ENCODE measurements at places on chromosomes 2 and 18.

DNA sequence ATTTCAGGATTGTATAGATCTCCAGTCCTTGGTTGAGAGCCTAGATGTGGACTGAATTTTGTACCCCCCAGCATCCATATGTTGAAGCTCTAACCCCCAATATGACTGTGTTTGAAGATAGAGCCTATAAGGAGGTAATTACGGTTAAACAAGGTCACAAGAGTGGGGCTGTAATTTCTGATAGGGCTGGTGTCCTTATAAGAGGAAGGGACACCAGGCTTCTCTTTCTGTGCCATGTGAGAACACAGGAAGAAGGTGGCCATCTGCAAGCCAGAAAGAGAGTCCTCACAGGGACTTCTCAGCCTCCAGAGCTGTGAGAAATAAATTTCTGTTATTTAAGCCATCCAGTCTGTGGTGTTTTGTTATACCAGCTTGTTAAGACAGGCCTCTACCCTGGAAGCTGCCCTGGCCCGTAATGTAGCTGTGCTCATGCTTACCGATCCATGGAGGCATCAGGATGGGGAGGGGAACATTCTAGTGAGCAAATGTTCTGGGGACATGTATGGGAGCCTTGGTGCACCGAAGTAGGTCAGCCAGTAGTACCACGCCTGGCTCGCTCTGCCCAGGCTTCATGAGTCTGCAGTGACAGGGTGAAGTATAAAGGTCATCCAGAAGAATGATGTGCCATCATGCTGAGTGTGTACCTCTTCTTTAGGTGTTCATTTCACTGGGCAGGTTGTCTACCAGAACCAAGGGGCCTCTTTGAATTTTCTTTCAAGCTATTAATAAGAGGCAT lies 16.1 kb downstream of the RASGRP3 start:
- no peak for DNase-seq

GRCh38 chr2:85066006-85066740 lies 67.0 kb upstream of the TCF7L1 start:
- DNase-seq = no peak

- peak; percentile 92 for DNase-seq
Observed at GRCh38 chr18:3297025-3297984, 35.4 kb downstream of the MYL12B start.

DNA sequence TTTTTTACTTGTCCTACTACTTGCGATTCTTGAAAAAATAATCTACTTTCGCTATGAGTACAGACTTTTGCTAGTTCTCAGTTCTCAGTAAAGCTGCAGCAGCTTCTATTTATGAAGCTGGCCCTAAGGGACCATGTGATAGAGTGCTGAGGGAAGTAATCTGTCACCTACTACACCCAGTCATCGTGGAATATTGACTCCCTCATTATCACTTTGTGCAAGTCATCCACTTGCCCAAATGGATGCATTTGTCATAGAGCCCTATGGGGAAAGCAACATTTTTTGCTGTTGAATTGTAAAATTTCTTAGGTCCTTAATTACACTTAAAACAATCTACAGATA lies 1919.8 kb downstream of the SUCLG1 start:
- no peak for DNase-seq

DNA sequence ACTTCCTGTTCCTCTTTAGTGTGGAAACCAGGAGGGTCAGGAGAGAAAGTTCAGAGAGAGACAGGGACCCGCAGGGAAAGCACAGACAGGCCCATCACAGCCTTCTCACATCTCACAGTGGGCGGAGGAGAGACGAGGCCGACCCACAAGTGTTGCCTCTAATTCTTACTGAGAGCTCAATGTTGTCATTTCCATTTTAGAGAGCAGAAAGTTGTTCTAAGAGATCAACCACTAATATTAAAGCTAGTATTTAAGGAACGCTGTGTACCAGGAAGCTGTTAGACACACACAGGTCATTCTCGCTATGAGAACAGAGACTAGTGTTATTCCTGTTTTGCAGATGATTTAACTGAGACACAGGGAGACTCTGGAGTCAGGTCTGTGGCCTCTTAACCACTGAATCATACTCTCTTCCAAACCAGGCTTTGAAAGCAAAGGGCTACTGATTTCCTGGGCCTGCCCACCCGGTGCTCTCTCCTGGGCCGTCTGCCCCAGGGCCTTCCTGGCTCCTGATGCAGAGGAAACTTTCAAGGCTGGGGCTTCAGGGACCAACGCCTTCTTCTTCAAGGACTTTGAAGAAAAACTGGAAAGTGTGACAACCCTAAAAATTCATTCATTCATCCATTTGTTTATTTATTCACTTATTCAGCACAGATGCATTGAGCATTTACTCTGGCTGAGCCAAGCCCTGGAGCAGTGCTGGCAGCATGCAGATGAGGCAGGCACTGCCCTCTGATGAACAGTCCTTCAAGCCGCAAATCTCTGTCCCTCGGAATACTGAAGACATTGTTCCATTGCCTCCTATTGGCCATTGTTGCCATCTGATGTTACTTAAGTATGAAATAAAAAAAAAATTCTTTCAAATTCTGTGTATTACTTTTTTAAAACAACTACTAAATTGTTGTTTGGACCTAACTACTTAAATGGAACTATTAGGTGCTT lies 37.2 kb upstream of the BIN1 start:
- DNase-seq = no peak

- no peak for DNase-seq
Observed at GRCh38 chr2:48197618-48198017, 291.3 kb upstream of the FBXO11 start.

Measured in HAP-1 (cell line).